ENCODE measurements at places on chromosomes 3 and 15. TPM values are rescaled to one million over a fixed set of nuclear protein-coding genes. Genes with fewer than 3 reads are reported as not detected.

DNA sequence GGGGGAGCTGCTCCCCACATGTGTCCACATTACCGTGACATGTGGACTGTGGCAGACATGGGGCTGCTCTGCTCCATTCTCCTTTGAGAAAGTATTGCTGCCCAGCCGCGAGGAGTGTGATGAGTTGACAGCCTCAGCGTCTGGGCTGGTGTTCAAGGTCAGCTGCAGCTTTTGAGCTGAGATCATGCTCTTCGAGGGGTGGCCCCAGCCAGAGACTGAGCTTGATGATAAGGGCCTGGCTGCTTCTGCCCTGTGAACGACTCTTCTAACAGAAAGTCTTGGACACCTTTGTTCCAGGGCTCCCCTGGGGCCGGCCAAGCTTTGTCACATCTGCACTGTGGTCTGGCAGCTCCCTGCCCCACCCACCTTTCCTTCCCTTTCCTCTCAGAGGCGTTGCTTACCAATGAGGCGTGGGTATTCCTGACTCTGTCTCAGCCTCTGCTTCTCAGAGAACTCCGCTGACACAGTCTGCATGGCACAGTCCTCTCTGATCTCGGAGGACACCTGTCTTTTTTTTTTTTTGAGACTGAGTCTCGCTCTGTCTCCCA is 86.6 kb downstream of the CHRD start:
- H3K27me3 ChIP-seq, result no peaks in the 10 kb centered on the region
- no peak overlapping the region for H3K4me3 ChIP-seq
- no peak for DNase-seq
- H3K27ac ChIP-seq, result no peak overlapping the region

- no peak overlapping the region for H3K27ac ChIP-seq
- H3K4me1 ChIP-seq, result no peaks in the 10 kb centered on the region
- no peaks in the 10 kb centered on the region for H3K36me3 ChIP-seq
- H3K4me3 ChIP-seq, result no peak overlapping the region
Observed at GRCh38 chr3:192935441-192935840, 17.8 kb upstream of the MB21D2 start.

DNA sequence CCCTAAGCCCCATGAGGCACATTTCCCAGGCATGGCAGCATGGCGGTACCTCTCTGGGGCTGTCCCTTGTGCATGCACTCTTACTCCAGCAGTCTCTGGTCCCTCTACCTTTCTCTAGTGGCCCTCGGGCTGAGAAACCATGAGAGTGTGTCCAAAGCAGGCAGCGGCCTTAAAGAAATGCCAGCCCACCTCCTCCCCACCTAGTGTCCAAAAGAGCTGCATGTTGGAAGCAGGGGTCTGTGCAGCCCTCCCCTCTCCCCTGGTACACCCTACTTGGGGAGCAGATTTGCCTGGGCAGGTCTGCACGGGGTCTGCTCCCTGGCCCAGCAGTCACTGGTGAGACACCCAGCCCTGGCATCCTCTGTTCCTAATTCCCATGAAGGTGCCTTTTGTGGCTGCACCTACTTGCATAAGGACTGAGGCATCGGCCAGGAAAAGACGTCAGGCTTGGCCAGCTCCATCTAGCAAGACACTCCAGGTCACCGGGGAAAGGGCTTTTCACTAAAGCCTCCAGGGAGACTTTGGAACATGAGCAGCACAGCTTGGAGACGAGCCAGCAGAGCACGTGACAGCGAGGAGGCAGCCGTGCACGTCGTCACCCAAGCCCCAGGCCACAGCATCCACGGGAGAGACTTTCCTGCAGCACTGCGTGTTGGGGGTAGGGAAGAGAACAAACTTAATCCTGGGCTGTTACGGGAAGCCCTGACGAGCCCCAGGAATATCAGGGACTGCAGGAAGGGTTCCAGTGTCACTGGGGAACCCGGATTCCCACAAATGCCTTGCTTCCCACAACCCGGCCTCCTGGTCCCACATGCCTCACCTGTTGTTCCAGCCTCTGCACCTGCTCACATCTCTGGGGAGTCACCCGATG is 38.8 kb downstream of the TM2D3 start:
- H3K4me1 ChIP-seq, result peaks cover 71% of the 10 kb centered on the region
- no peaks in the 10 kb centered on the region for H3K27me3 ChIP-seq
- H3K4me3 ChIP-seq, result no peak overlapping the region
- H3K27ac ChIP-seq, result peak overlapping the region; percentile 82

DNA sequence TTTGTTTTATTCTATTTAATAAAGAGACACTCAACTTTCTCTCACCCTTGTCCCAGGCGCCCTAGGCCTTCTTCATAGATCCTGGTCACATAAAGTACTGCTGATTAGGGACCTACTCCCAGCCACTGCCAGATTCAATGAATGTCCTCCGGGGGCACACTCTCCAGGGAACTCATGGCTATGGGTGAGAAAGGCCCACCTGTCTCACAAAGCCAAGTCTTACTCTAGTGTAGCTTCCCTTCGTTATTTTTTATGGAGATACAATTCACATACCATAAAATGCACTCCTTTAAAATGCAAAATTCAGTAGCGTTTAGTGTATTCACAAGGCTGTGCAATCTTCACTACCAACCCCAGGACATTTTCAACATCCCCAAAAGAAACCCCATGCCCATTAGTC is 87.8 kb downstream of the ADCY5 start:
- no peak overlapping the region for H3K4me3 ChIP-seq
- H3K27me3 ChIP-seq, result no peaks in the 10 kb centered on the region
- H3K4me1 ChIP-seq, result no peaks in the 10 kb centered on the region
- H3K36me3 ChIP-seq, result no peaks in the 10 kb centered on the region

DNA sequence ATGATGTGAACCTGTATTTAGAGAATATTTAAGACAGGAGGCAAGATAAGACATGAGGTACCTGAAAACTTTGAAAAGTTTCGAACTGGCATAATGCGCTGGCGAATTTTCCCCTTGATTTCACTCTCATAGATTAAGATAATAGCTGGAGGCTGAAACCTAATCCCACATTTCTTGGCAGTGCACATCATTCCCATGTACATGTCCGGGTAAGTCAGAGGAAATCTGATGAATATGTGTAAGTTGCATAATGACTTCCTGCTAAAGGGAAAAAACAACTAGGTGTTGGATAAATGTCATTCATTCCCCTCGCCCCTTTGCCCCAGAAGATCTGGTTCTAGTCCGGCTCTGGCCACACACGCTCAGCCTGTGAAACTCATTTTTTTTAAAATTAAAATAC is 3.6 kb downstream of the CEP19 start:
- H3K36me3 ChIP-seq, result no peaks in the 10 kb centered on the region
- no peak overlapping the region for H3K4me3 ChIP-seq
- no peak overlapping the region for H3K27ac ChIP-seq
- H3K4me1 ChIP-seq, result peaks cover 11% of the 10 kb centered on the region
- DNase-seq, result no peak

- no peak overlapping the region for H3K4me3 ChIP-seq
- peaks cover 15% of the 10 kb centered on the region for H3K4me1 ChIP-seq
- DNase-seq, result no peak
- H3K36me3 ChIP-seq, result no peaks in the 10 kb centered on the region
- H3K27ac ChIP-seq, result no peak overlapping the region
Observed at GRCh38 chr3:66372681-66373350, 128.0 kb downstream of the LRIG1 start.

DNA sequence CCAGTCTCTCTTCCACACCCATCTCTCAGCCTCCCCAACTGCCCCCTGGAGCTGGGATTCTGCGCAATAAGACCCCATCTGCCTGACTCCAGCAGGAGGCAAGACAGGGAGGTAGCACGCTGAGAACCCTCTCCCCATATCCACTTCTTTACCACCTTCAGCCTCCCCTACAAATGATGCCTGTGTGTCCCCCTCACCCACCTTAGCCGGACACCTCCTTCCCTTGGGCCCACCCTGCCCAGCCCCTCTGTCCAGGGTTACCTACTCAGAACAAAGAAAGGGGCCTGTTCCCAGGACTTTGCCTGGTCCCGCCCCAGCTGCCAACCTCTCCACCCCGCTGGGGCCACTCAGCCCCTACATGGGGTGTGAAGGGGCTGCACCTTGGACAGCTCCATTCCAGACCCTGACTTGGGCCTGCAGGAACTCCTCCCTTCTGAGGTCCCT is 40.8 kb upstream of the ATP2B2 start:
- no peaks in the 10 kb centered on the region for H3K27me3 ChIP-seq
- no peaks in the 10 kb centered on the region for H3K36me3 ChIP-seq
- H3K4me3 ChIP-seq, result no peak overlapping the region
- H3K27ac ChIP-seq, result no peak overlapping the region
- DNase-seq, result no peak

DNA sequence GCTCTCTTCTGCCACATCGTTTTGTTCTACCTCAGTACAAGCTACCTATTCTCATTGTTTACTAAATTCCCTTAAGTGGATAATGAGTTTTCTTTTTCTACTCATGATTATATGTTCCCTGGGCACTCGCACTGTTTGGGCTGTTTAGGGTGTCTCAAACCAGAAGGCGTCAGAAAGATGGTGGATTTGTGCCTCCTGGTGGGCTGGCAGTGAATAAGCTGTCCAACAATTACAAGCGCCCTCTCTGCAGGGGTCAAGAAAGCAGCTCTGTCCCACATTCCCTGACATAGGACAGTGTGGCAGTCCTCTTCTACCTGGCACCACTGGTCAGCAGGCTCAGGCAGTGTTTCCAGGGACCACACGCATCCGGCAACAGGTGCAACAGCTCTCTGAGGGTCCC is 173.4 kb upstream of the PPP2R3A start:
- H3K4me1 ChIP-seq, result no peaks in the 10 kb centered on the region
- no peak overlapping the region for H3K27ac ChIP-seq
- H3K4me3 ChIP-seq, result no peak overlapping the region

- no peaks in the 10 kb centered on the region for H3K36me3 ChIP-seq
- DNase-seq, result peak; percentile 13
- H3K4me3 ChIP-seq, result no peak overlapping the region
- H3K4me1 ChIP-seq, result no peaks in the 10 kb centered on the region
- H3K27me3 ChIP-seq, result no peaks in the 10 kb centered on the region
Observed at GRCh38 chr3:47542471-47543173, 29.1 kb upstream of the ELP6 start.

- no peak overlapping the region for H3K27ac ChIP-seq
- peaks cover 42% of the 10 kb centered on the region for H3K27me3 ChIP-seq
- H3K4me1 ChIP-seq, result no peaks in the 10 kb centered on the region
Observed at GRCh38 chr15:45138814-45139765, 9.3 kb downstream of the DUOX1 start.

DNA sequence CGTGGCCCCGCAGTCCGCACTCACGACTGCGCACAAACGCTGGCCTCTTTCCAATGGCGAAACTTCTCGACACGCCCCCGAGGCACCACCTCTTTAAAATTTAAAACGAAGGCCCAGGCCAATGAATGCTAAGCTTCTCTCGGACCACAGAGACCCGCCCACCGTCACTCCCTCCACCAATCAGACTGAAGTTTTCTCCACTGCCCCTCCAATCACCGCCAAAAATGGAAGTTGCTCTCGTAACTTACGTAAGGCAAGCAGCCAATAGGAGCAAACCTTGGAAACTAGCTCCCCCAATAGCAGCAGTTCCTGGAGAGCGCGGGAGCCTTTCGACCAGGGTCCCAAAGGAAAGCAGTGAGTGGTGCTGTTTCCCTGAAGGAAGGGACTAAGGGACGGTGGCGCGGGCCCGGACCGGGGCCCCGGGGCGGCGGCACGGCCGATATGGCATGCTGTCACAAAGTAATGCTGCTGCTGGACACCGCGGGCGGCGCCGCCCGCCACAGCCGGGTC is at the start of gene TICRR:
TSS of gene TICRR (plus strand) at position 324 of the 510 bp plus-strand sequence. CDS start at position 442, 118 bp downstream.
- peaks cover 8% of the 10 kb centered on the region for H3K4me1 ChIP-seq
- H3K4me3 ChIP-seq, result peak within 1 kb of the TSS; percentile 75
- no peaks in the 10 kb centered on the region for H3K36me3 ChIP-seq
- peak; percentile 97 for DNase-seq
- no peak within 1 kb of the TSS for H3K27ac ChIP-seq

DNA sequence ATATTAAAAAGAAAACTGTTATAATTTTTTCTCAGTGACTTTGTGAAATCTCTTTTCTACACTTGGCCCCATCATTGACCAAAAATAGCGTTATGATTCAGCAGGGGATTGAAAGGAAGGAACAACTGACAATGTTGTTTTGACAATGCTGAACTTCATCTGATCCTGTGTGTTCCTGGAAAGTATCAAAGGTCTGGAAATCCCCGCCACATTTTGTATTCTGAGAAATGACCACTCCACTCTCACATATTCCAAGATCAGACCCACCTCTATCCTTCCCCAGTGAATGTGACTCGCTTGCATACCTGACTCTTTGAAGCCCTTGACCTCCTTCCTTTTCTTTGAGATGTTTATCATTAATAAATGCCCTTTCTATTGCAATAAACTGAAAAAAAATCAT is 9.7 kb upstream of the RIOX2 start:
- no peaks in the 10 kb centered on the region for H3K36me3 ChIP-seq
- DNase-seq, result peak; percentile 13

The LEKR1 gene
- not detected for total RNA-seq

The GOLGA6L10 gene
- 0.49 TPM for total RNA-seq

The ITPR1 gene
- total RNA-seq, result 5.5 TPM

The CX3CR1 gene
- 0.25 TPM for total RNA-seq

The SEMA3G gene
- 14.2 TPM for total RNA-seq

The SNRK gene
- total RNA-seq, result 18.4 TPM

The CPEB1 gene
- 3.0 TPM for total RNA-seq

The ANKRD34C gene
- total RNA-seq, result not detected

The TLNRD1 gene
- total RNA-seq, result 4.5 TPM

The GABRB3 gene
- total RNA-seq, result 0.23 TPM

The CTXN2 gene
- total RNA-seq, result not detected

The CCR5 gene
- not detected for total RNA-seq

The DNASE1L3 gene
- 0.29 TPM for total RNA-seq
